Amygdala (tissue), 56 donors: ENCODE measurements at places on chromosomes 6 and 20.

DNA sequence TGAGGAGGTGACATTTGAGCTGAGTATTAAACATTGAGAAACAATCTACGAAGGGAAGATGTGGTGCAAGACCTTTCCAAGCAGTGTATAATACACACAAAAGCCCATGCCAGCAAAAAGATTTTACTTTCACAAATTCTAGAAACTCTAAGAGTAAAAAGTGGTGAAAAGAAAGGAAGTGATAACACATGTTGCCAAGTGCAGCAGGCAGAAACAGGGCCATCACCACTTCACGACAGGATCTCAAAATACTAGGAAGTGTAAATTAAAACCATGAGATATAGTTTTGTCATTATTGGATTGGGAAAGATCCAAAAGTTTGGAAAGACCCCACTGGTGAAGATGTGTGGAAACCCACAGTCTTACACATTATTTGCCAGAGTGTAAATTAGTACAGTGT lies 1.7 kb upstream of the ENTPD6 start:
- DNase-seq, result no peak

DNA sequence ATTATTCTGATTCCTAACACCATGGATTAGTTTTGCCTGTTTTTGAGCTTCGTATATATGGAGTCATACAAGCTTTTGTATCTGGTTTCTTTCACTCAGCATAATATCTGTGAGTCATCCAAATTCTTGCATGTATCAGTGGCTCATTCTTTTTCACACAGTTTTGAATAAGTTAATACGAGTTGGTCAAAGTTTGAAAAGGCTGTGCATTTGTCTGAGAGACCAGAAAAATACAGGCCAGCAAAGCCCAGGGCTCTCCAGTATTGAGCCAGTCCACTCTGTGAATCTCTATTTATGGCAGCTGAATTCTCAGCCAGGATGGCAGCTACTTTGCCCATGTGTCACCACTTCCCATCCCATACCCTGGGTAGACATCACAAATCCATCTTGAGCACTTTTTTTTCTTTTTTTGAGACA lies 7.2 kb upstream of the CHMP4B start:
- no peak for DNase-seq

DNA sequence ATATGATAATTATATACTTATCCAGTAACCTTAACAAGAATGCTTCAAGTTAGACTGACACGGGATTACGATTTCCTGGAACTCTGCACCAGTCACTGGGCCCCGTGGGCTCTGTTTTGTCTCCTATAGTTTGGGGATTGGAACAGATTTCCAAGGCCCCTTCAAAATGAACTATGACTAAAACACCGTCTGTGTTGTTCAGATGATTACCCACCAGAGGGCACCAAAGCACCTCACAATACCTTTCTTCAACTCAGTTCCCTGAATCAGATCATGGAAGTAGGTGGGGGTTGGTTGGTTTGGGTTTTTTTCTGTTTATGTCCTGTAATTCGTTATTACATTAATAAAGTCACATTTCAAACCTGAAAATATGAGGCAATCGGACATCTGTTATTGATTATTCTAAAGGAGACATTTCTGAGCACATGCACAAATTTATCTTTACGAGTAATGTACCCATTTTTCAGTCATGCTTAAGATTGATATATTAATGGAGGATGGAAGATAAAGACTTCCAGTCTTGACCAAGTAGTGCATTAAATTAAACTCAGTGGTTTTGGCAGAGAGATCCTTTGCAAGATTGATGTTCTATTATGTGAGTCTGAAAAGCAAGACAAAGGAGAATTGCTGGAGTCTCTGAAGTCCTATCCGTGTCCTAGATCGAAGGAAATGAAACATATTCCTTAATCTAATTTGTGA lies 112.0 kb upstream of the COL21A1 start:
- peak; percentile 25 for DNase-seq

- DNase-seq, result no peak
Measured at GRCh38 chr20:33332905-33333456, 50.0 kb downstream of the BPIFB1 start.

GRCh38 chr6:42527204-42527603 lies 36.6 kb upstream of the UBR2 start:
- DNase-seq, result no peak
